Dermis blood vessel endothelial cell (primary cell): ENCODE measurements at places on chromosomes 1 and 21.
A peak's percentile ranks its signal among the peaks of the same experiment; 100 is the strongest.

DNA sequence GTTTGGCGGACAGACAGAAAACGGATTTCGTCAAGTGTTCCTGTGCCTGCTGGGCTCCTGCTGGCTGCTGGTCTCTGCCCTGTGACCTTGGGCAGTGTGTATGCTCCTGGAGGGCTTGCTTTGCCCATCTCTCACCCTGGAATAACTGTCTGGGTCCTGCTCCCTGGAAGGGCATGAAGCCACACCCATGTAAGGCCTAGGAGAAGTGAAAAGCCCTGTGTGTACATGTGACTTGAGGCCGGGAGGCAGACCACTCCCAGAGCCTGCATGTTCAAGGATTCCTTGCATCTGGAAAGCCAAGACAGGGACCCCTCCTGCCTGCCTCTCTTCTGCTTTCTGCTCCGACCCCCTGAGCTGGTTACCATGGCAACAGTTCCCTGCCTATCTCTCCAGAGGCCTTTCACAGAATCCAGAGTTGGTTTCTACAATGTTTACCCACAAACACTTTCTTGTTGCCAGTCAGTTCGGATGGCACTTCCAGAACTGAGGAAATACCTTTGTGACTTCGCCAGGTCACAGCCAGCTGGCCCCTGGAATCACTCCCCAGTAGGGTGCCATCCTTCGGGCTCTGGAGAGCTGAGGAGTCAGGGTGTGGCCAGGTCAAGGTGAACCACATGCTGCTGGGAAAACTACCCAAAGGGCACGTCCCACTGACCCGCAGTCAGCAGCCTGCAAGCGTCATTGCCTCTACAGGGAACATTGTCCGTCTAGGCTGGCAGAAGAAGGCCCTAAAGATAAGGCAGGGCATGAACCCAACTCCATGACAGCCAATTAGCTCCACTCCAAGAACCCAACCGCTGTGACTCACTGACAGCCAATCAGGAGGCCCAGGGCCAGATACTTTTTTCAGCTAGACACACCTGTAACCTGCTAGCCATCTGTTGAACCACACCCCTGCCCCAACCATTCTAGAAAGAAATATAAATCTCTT is 14.7 kb upstream of the GPR37L1 start:
- no peak for DNase-seq

- no peak for DNase-seq
Observed at GRCh38 chr1:169212088-169212487, 105.6 kb downstream of the ATP1B1 start.

DNA sequence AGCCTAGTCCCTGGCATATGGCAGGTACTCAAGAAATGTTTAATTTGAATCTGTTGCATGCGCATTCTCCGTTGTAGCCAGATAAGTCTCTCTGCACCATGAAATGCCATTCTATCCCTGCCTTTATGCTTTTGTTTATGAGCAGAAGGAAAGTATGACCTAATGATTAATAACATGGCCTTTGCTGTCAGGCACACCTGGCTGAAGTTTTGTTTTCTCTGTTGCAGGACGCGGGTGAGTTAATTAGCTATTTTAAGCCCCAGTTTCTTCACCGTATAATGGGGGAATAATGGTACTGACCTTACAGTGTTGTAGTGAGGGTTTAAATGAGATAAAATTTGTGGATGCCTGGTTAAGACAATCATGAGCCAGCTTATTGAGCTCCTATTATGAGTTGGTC is 87.7 kb downstream of the ST6GALNAC3 start:
- DNase-seq = peak; percentile 5

GRCh38 chr1:62175568-62176179 is 19.0 kb upstream of the L1TD1 start:
- peak; percentile 67 for DNase-seq

DNA sequence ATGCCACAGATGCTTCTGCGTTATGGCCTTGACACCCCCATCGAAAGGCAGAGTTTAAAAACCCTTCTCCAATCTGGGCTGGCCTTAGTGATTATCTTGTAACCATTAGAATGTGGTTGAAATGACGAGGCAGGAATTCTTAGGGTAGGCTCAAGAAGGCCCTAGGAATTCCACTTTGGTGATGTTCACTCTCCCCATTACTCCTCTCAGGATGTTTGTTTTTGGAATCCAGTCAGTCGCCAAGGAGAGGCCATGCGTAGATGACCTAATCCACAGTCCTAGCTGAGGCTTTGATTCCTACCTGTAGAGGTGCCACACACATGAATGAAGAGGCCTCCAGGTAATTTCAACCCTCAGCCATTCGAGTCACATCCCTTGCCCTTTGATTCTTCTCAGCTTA is 318.2 kb downstream of the NEGR1 start:
- no peak for DNase-seq

- no peak for DNase-seq
Observed at GRCh38 chr1:39633422-39633821, 6.0 kb downstream of the HEYL start.

GRCh38 chr21:21232320-21232719 is 234.1 kb downstream of the NCAM2 start:
- DNase-seq = peak; percentile 0

DNA sequence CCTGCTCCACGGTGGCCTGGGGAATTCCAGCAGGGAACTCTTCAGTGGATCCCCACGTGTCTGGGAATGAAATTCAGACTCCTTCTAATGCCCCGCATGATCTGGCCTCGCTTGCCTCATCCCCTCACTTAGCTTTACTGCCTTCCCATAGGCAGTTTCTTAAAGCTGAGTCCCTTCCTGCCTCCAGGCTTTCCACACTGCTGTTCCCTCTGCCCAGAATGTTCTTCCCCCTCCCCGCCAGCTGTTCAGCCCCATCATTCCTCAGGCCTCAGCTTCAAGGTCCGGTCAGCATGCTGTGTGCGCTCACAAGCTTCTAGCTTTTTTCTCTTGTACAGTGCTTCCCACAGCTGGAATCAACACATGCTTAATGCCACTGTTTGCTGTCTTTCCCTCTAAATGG is 54.9 kb upstream of the WASF2 start:
- no peak for DNase-seq

GRCh38 chr1:59214248-59215208 is 82.4 kb upstream of the FGGY start:
- no peak for DNase-seq

DNA sequence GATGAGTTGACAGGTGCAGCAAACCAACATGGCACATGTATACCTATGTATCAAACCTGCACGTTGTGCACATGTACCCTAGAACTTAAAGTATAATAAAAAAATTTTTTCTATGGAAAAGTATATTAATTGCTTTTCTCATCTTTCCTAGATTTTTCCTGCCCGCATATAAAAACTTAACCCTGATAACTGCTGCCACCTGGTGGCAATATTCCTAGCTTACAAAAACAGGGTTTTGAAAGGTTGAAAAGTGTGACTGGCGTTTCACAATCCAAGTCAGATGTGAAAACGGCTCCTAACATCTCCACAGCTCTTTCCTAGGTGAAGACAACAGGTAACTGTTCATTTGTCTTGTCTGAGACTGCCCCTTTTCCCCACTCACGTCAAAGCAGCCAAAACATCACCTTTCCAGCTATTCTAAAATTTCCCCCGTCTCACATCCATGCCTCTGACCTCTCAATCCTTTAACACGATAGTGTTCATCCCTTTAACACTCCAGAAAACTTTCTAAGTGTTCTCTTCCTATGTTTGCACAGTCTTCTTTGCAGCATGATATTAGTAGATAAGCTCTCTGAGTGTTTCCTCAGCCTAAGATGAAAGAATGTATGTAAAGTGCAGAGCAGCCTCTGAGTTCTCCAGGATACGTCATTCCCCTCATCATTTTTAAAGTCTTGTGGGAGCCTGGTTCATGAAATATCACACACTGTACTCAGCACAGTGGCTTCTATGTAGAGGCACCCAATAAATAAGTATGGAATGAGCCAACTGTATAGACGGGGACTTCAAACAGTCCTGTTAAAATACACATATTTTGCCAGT is 27.5 kb downstream of the OVGP1 start:
- peak; percentile 76 for DNase-seq

DNA sequence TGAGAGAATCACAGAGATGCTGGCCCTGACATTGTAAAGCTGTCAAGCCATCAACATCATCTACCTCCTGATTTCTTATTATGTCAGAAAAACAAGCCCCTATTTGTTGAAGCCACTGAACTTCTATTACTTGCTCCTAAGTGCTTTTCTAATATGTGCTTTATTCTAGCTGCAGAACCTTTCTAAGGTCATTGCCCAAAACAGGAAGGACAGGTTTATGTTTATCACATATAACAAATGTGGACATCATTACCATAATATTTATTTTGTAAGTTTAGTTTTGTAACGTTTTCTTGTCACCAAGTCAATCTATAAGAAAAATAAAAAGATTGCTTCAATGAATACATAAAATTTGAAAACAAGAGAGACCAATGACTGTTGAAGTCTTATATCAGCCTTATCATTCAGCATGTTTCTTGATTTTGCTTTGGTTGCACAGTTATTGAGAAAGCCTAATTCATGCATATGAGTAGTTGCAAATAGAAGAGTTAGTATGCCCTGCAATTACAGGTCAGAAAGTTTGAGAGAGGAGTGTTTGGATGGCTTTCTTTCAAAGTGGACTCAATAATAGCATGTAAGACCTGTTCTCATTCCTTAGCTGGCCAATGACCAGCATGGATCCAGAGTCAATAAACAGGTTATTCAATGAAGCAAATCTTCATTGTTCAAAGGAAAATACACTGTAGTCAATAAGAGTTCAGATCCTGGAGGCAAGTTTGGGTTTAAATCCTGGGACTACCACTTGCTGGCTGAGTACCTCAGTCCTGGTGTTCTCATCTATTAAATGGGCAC is 84.1 kb downstream of the MAB21L3 start:
- DNase-seq = no peak

GRCh38 chr1:237677979-237678378 is 212.7 kb downstream of the ZP4 start:
- DNase-seq = no peak
